ENCODE measurements at places on chromosomes 6 and 20.

DNA sequence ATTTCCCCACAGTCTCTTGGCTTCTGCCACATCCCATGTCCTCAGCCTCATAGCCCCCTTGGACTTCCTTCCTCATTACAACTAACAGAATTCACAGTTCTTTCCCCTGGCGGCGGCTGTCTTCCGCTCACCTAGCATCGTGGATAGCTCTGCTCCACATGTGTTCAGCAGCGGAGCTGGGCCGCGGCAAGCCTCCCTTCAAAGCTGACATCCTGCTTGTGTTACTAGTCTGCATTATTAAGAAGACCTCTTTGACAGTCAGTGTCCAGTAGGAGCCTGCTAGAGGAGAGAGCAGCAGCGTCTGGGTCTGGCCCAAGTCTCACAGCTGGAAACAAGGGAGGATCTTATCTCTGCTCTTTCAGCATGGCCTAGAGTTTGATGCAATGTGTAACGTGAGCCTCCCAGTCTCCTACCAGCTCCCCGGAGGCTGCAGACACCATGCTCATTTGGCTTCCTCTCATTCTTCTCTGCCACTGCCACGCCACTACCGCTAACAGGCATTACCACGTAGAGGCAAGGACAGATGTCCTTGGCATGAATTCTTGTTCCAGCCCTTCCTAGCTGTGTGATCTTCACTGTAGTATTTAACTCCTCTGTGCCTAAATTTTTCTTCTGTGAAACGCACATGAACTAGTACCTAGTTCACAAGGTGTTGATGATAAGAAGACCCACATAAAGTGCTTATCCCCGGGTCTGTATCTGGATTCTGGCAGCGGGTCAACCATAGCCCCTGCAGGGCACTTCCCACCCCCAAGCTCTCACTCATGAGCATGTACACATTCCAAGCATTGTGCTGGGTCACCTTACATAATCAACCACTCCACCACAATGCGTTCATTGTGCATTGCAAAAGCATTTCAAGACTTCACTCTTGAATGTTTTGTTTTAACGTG lies 107.1 kb upstream of the BACH2 start:
- no peak for DNase-seq

DNA sequence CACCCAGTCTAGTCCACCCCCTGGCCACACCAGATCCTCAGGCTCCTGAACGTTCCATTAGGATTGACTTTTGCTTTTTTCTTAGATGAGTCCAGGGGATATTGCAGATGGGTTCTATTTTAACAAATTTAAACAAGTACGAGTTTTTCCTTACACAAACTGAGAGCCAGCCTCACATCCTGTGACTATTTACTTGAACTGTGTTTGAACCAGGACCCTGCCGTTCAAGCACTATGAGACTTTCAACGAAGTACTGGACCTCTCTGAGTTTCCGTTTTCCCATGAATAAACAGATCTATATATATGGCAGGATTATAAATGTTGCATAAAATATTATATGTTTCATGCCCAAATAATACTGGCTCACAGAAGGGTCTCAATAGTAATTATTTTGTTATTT lies 1.4 kb upstream of the METTL24 start:
- no peak for DNase-seq

- no peak for DNase-seq
These were observed 69.8 kb downstream of the ZHX3 start for GRCh38 chr20:41247523-41248367.

- DNase-seq, result no peak
These were observed 350.0 kb upstream of the IRAK1BP1 start for GRCh38 chr6:78517399-78517798.

- no peak for DNase-seq
These were observed 27.1 kb upstream of the PHACTR3 start for GRCh38 chr20:59577037-59577808.

DNA sequence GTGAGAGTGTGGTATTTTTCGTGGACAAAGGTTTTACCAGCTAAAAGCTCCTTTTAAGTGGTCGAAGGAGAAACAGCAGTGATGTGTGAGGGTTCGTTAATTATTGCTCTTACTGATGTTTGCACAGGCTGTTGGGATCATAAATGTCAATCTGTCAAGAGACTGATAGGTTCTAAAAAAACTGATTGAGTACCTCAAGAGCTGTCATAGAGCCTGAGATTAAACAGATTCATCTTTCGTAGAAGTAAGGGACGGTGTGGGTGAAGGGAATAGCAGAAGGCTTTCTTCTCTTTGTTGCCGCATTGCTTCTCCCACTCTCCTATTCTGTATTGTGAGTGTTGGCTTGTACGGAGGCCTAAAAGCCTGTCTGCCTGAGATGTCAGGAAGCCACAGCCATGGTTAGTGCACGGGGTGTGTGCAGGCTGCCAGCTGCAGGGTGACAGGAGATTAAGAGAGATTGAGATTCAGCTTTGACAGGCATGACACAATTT lies 291.0 kb downstream of the ZFAND3 start:
- no peak for DNase-seq

- no peak for DNase-seq
These were observed 77.5 kb downstream of the CDH22 start for GRCh38 chr20:46230801-46231282.

DNA sequence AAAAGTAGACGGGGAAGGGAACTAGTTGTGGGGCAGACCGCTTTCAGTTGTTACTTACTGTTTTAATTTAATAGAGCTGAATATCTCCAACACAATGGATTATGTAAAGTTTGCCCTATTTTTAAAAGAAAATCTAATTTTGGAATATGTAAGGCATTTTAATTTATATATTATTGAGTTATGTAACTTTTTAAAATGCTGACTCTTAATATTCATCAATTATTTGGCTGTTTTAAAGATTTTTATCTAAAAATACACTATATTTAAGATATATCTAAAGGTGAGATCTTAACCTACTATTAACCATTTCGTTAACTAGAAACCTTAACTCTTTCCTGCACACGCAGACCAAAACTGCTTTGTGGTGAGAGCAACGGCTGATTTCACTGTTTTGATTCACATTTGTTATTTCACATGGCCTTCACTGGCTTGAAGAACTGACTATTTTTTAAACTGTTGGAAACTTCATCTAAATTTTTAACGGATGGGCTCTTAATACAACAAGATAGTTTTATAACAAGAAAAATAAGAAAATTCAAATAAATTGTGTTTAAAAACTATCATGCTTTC lies 87.9 kb downstream of the HUS1B start:
- no peak for DNase-seq

DNA sequence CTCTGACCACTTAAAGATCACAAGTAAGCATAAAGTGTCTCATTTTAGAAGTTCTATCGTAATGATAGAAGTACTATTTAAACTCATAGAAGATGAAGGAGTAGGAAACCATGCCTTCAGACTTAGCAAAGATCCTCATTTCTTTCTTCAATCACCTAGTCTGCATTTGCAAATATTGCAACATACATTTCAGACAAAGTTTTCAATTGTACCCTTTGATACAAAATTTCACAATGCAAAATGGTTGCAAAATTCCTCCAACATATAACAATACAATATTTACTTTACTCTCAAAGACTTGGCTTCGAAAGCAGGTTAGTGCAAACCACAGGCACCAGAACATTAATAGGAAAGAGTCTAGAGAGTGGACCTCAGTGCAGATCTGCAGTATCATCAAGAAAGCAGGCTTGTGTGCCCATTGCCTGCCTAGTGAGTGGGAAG lies 16.1 kb upstream of the ROS1 start:
- DNase-seq, result no peak

DNA sequence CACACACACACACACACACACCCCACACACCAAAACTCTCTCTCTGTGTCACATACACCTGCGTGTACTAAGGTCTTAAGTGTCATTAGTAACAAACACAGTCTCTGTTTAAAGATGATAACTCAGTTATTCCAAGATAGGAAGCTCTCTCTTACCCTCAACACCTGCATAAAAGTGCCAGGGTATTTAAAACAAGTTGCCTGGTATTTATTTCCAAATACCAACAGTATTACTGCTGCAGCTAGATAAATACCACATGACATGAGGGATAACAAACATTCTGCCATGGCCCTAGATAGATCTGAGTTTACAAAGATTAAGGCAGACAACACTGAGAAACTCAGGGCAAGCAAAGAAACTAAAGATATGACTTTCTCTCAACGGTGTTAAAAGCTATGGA lies 118.5 kb downstream of the SIM1 start:
- no peak for DNase-seq

GRCh38 chr6:106446983-106447382 lies 86.5 kb downstream of the CRYBG1 start:
- DNase-seq, result no peak

Measured in activated effector memory CD4-positive, alpha-beta T cell treated with Interleukin-2 at 50 U/mL for 16 hours (primary cell).